ENCODE measurements at places on chromosomes 6 and 20.

GRCh38 chr6:90347411-90347851 lies 50.8 kb upstream of the BACH2 start:
- DNase-seq = no peak

GRCh38 chr6:124873066-124873410 lies 89.2 kb upstream of the RNF217 start:
- no peak for DNase-seq

- DNase-seq = no peak
These were observed 45.2 kb upstream of the KCNK16 start for GRCh38 chr6:39367700-39368099.

- DNase-seq = no peak
These were observed 9.1 kb downstream of the HIVEP2 start for GRCh38 chr6:142935553-142936517.

GRCh38 chr6:26122402-26122792 lies 35.2 kb downstream of the HFE start:
- DNase-seq = no peak

GRCh38 chr6:39387785-39388184 lies 65.3 kb upstream of the KCNK16 start:
- DNase-seq = no peak

DNA sequence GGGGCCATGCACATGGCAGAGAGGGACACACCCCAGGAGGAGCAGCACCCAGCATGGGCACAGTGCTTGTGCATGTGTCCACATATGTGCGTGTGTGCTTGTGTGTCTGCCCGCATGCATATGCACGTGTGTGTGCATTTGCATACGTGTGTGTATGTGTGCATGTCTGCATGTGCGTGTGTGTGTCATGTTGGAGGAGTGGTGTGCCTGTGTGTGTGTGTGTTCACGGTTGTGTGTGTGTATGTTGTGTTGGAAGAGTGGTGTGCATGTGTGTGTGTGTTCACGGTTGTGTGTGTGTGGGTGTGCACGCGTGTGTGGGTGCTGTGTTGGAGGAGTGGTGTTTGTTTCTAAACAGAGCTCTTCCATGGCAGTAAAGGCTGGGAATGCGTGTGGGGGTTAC lies 50.7 kb upstream of the SLCO4A1 start:
- DNase-seq = no peak

DNA sequence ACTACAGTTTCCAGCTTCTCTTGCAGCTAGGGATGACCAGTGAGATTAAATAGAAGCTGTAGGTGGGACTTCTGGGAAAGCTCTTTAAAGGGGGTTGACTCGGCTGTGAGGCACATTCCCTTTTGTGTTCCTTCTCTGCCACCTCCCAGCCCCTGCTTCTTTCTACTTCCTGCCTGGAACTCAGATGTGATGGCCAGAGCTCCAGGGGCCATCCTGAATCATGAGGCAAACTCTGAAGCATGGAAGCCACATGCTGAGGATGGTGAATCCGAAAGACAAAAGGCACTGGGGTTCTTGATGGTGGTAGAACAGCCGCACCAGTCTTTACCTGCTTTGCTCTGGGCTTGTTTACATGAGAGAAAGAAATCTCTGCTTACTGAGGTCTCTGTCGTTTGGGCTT lies 9.1 kb downstream of the CEBPB start:
- DNase-seq = no peak

- DNase-seq = no peak
These were observed 1.6 kb upstream of the RAET1E start for GRCh38 chr6:149899486-149899885.

GRCh38 chr20:1001911-1002681 lies at the start of gene RSPO4:
Gene RSPO4 (minus strand): TSS chr20:1002311. CDS start chr20:1002164, 147 bp downstream.
- DNase-seq = no peak

- DNase-seq = no peak
These were observed 8.2 kb downstream of the PRPH2 start for GRCh38 chr6:42714098-42714761.

- DNase-seq = no peak
These were observed 7.7 kb downstream of the PMEPA1 start for GRCh38 chr20:57702091-57702490.

GRCh38 chr20:41308290-41308711 lies 9.2 kb downstream of the ZHX3 start:
- DNase-seq = no peak

GRCh38 chr20:58306421-58307261 lies 2.9 kb upstream of the RAB22A start:
- no peak for DNase-seq

- no peak for DNase-seq
These were observed 690 bp downstream of the NEU1 start for GRCh38 chr6:31861919-31862343.

GRCh38 chr6:119445666-119446065 lies 96.1 kb upstream of the MAN1A1 start:
- no peak for DNase-seq

DNA sequence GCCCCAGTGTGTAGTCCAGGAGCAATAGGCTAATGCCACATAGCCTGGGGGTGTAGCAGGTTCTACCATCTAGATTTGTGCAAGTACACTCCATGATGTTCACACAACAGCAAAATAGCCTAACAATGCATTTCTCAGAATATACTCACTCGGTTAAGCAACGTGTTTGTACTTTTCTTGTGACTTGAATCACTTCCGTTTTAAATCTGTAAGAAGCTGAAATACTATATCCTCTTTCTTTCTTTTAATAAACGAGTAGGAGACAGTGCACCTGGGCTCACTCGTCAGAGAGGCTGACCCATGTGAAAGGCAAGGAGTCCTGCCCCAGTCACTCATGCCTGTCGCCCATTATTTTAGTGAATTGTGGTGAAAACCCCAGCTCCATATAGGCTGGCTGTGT lies 201.6 kb downstream of the FOXA2 start:
- DNase-seq = no peak

- DNase-seq = no peak
These were observed 106.0 kb downstream of the SAMD5 start for GRCh38 chr6:147614501-147614900.

GRCh38 chr6:37432590-37432915 lies 468 bp upstream of the CMTR1 start:
- no peak for DNase-seq

DNA sequence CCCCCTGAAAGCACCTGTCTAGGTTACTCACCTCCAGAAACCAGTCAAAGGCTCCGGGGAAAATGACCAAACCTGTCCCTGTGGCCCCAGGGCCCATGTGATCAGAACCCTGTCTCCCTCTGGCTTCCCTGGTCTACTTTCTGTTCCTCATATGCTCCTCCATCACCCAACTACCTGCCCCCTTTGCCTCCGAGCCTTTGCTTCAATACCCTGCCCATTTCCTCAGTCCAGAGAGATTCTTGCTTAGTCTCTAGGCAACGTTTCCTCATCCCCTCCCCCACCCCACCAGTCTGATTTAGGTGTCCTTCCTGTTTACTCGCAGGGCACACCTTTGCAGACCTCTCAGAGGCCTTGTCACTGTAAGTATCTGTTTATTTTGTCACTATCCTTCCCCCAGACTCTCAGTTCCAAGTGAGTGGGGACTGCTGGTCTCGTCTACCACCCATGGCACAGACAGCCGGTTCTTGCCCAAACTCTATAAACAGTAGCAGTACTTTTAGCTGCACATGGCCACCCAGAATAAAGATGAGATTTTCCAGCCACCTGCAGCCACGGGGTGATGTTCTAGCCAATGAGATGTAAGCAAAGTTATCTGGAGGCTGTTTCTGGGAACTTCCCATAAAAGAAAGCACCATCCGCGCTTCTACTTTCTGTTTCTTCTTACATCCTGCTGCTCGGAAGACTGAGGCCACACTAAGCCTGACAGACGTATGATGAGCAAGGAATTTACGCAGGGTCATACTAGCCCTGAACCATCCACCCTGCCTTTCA lies 13.3 kb downstream of the ELOVL5 start:
- DNase-seq = no peak

DNA sequence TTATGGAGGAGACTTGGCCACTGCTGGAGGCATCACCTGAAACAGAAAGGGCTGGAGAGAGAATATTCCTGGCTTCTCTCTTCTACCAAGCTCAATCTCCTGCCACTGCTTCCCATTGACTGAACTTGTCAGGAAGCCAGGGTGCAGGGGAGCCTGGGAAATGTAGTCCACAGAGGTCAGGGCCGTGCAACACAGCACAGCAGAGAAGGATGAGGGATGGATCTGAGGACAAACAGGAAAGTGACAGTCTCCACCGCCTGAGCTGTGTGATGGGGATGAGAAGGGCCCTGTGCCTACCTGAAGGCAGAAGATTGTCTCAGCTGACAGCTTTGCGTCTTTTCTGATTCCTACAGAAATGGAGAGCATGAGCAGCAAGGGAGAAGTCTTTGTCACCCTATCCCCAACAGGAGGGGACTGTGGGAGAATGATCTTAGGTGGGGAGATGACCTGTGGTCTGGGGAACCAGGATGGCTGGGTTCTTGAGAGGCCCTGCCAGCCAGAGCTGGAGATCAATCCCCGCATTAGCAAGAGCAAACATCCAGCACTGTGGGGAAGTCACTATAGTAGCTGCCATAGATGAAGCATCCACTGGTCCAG lies 114.2 kb downstream of the SNX5 start:
- no peak for DNase-seq

- no peak for DNase-seq
These were observed 25.9 kb downstream of the SLC9A8 start for GRCh38 chr20:49838546-49838945.

- no peak for DNase-seq
These were observed 30.5 kb upstream of the SIRPD start for GRCh38 chr20:1587781-1588532.

DNA sequence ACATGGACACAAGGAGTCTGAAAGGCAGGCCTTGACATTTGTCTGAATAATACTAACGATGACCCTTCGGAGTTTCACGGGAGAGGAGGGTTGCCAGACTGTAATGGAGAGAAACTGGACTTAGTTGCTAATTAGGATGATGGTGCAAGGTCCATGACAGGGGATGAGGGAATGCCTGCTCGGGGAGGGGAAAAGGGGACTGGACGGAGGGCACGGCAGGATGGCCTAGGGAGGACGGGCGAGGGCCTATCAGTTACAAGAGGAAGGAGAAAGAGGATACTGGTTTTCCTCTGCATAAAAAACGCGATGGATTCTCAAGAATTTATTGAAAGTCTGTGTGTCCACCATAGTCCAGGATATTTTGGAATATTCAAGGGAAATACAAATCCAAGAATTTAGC lies 42.7 kb downstream of the IRAK1BP1 start:
- DNase-seq = no peak

DNA sequence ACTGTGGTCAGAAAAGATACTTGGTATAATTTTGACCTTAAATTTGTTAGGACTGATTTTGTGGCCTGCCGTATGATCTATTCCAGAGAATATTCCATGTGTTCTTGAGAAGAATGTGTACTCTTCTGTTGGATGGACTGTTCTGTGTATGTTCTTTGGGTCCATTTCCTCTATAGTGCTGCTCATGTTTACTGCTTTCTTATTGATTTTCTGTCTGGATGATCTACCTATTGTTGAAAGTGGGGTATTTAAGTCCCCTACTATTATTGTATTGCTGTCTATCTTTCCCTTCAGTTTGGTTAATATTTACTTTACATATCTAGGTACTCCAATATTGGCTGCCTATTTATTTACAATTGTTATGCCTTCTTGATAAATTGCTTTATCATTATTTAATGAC lies 298.4 kb downstream of the BCKDHB start:
- no peak for DNase-seq

GRCh38 chr20:33635341-33635740 lies 26.8 kb upstream of the C20orf144 start:
- DNase-seq = no peak

DNA sequence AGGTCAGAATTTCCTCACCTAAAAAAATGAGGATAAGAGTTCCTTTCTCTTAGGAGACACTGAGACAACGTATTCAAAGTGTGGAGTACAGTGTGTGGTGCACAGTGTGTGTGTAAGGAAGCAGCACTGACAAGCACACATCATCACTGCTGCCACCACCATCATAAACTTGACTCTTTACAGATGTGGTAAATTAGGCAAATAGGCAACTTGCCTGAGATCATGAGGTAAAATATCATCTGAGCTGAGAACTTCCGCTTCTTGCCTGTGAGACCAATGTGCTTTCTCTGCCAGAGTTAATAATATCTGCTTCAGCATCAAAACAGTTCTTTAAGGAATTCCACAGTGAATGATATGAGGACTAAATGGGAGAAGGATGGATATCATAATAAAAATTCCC lies 52.7 kb downstream of the LYRM4 start:
- DNase-seq = no peak

DNA sequence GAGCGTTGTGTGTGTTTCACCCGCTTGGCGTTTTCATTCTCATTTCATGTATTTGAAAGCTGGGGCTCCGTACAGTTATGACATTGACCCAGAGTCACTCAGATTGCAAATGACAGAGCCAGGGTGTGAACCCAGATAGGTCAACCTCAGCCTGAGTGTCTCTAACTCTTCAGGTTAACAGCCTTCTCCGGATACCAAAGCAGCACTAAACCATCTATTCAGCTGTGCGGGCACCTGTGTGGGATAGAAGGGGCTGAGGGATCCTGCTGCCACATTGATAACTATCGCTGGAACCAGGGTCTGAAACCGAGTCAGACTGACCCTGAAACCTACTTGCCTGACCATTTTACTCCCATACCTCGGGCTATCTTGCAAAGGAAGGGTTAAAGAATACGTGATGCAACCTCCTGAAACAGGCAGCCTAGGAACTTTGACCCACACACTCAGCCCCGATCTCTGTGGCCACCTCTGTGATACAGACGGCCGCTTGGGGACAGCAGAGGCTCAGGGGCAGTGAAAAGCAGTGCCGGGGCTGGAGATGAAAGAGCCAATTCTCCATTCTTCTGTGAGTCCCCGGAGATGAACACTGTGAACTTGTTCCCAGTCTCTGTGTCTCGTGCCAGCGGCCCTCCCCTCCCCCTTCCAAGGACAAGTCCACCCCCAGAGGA lies 233.5 kb upstream of the QKI start:
- no peak for DNase-seq

- no peak for DNase-seq
These were observed 144.8 kb downstream of the GJA10 start for GRCh38 chr6:90038961-90039653.

GRCh38 chr6:22008248-22008836 lies 288.5 kb downstream of the PRL start:
- DNase-seq = no peak

DNA sequence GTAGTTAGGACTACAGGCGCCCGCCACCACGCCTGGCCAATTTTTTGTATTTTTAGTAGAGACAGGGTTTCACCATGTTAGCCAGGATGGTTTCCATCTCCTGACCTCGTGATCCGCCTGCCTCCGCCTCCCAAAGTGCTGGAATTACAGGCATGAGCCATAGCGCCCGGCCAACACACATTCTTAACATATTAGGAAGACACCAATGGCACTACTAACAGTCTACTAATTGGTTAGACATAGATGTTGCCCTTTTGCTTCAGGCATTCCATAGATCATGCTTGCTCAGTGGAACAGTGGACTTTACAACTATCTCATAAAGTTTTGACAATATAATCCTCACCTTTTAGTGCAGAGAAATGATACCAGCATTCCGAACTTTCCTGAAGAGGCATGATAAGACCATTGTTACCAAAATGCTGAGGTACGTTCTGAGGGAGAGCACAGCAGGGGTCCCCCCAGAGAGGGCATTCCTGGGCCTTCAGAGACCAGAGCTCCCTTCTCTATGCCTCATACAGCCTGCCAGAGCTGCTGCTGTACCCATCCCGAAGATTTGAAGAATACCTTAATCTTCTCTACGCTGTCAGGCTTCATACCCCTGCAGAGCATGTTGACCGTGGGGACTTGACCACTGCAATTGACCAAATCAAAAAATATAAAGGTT lies 89.4 kb downstream of the ECT2L start:
- no peak for DNase-seq

- no peak for DNase-seq
These were observed at the start of gene MLIP for GRCh38 chr6:54111341-54112045. Gene MLIP (plus strand): TSS chr6:54111443. CDS start chr6:54111480, 37 bp downstream.

- DNase-seq = no peak
These were observed 1.1 kb downstream of the TPX2 start for GRCh38 chr20:31740208-31740607.
